T-helper 17 cell (primary cell): ENCODE measurements at places on chromosomes 3 and 15.
A peak's percentile ranks its signal among the peaks of the same experiment; 100 is the strongest.

DNA sequence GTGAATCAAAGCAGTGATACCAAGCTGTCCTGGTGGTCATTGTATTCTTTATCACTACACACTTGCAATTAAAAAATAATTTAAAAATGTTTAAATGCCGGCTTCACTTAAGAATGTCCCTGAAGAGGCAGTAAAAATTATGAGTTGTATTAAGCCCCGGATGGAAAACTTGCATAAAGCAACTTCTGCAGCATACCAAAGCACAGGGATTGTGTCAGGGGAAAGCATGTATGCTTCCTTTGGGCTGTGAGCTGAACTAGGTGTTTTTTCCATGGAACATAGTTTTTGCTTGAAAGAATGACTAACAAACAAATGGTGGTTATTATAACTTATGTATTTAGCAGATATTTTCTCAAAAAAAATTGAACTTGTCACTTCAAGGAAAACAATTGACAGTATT lies 143.1 kb downstream of the ARNT2 start:
- peaks cover 2% of the 10 kb centered on the region for H3K36me3 ChIP-seq
- H3K27me3 ChIP-seq, result peaks cover 29% of the 10 kb centered on the region
- no peaks in the 10 kb centered on the region for H3K4me1 ChIP-seq
- no peak overlapping the region for H3K4me3 ChIP-seq

GRCh38 chr3:16849795-16850194 lies 35.0 kb upstream of the PLCL2 start:
- H3K36me3 ChIP-seq, result peaks cover 3% of the 10 kb centered on the region
- peak overlapping the region; percentile 94 for H3K27ac ChIP-seq
- H3K27me3 ChIP-seq, result no peaks in the 10 kb centered on the region
- no peak for DNase-seq
- H3K4me3 ChIP-seq, result peak overlapping the region; percentile 67

DNA sequence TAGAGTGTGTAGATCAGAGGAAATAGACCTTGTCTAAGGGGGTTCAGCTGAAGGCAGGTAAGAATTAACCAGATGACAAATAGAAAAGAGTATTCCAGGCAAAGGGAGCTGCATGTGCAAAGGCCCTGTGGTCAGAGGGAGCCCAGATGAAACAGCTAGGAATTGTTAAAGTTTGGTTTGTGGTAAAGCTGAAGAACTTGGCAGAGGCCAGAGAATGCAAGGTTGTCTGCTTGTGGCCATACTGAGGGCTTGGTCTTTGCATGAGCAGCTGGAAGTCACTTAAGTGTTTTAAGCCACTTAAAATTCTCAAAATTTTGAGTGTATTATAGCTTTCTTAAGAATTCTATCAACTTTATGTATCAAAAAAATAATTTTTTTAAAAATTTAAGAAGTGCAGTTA lies 116.5 kb downstream of the NEK10 start:
- H3K36me3 ChIP-seq, result no peaks in the 10 kb centered on the region
- peaks cover 2% of the 10 kb centered on the region for H3K4me1 ChIP-seq
- H3K4me3 ChIP-seq, result no peak overlapping the region
- no peak for DNase-seq
- peaks cover 6% of the 10 kb centered on the region for H3K27me3 ChIP-seq

DNA sequence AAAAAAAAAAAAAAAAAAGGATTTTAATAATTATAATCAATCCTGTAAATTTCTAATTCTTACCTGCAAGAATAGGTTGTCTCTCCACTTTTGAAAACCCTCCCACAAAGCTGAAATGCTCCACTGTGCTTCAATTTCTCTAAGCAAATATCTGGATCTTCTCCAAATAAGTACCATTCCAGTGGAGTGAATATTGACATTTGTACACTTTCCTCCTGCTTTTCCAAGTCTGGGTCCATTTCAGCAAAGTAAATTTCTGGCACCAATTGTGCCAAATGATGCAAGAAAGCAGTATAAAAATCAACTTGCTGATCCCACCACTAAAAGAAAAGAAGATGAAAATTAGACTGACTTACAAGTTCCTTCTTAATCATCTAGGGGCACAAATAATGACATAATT lies 19.9 kb downstream of the UBR1 start:
- no peak overlapping the region for H3K4me3 ChIP-seq
- no peaks in the 10 kb centered on the region for H3K27me3 ChIP-seq
- peaks cover 16% of the 10 kb centered on the region for H3K4me1 ChIP-seq
- DNase-seq, result no peak

DNA sequence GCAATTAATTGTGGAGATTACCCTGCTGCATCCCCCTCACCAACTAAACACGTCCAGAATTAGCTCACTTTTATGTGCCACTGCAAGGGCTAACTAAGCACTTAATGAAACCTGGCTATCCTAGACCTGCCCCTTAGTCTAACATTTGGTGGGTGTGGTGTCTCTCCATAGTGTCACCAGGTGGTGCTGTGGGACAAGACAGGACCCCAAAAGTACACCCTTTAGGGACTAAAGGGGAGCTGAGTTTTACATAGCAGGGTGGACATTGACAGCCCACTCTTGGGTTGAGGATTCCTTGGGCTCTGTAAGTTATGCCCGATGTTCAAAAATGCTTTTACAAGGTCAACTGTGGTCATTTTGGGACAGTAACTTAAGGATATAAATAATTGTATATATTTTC lies 5.7 kb downstream of the DUT start:
- H3K27ac ChIP-seq, result no peak overlapping the region
- peaks cover 2% of the 10 kb centered on the region for H3K36me3 ChIP-seq
- H3K4me3 ChIP-seq, result no peak overlapping the region
- peaks cover 10% of the 10 kb centered on the region for H3K4me1 ChIP-seq

GRCh38 chr3:179227349-179227748 lies 23.6 kb downstream of the KCNMB3 start:
- H3K36me3 ChIP-seq, result peaks cover 5% of the 10 kb centered on the region
- H3K27me3 ChIP-seq, result no peaks in the 10 kb centered on the region
- H3K4me3 ChIP-seq, result no peak overlapping the region
- no peak for DNase-seq

- no peaks in the 10 kb centered on the region for H3K27me3 ChIP-seq
- DNase-seq, result no peak
- peak overlapping the region; percentile 90 for H3K4me3 ChIP-seq
- peaks cover 10% of the 10 kb centered on the region for H3K36me3 ChIP-seq
- H3K4me1 ChIP-seq, result peaks cover 36% of the 10 kb centered on the region
- H3K27ac ChIP-seq, result peak overlapping the region; percentile 85
These were observed 18.5 kb downstream of the SNUPN start for GRCh38 chr15:75606711-75607699.

- no peaks in the 10 kb centered on the region for H3K36me3 ChIP-seq
- H3K27me3 ChIP-seq, result peaks cover 48% of the 10 kb centered on the region
- H3K27ac ChIP-seq, result no peak overlapping the region
- no peak for DNase-seq
- no peak overlapping the region for H3K4me3 ChIP-seq
These were observed 51.0 kb upstream of the MYZAP start for GRCh38 chr15:57540736-57541135.

GRCh38 chr3:191557322-191557721 lies 96.4 kb downstream of the PYDC2 start:
- H3K27ac ChIP-seq, result no peak overlapping the region
- H3K27me3 ChIP-seq, result no peaks in the 10 kb centered on the region
- H3K4me3 ChIP-seq, result no peak overlapping the region
- no peaks in the 10 kb centered on the region for H3K36me3 ChIP-seq

DNA sequence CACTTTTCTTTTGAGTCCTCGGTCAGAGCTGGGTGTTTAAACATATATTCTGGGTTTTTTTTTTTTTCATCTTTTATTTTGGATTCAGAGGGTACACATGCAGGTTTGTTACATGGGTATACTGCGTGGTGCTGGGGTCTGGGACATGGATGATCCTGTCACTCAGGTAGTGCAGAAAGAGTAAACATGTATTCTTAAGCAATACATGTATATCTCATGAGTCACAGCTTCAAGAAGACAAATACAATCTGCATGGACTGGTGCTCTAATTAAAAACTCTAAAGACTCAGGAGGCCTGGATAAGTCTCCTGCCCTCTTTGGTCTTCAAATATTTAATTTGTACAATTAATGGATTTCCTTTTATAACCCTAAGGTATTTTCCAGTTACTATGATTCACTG lies 50.6 kb upstream of the PHLDB2 start:
- no peak overlapping the region for H3K4me3 ChIP-seq
- H3K27me3 ChIP-seq, result peaks cover 12% of the 10 kb centered on the region
- DNase-seq, result no peak

DNA sequence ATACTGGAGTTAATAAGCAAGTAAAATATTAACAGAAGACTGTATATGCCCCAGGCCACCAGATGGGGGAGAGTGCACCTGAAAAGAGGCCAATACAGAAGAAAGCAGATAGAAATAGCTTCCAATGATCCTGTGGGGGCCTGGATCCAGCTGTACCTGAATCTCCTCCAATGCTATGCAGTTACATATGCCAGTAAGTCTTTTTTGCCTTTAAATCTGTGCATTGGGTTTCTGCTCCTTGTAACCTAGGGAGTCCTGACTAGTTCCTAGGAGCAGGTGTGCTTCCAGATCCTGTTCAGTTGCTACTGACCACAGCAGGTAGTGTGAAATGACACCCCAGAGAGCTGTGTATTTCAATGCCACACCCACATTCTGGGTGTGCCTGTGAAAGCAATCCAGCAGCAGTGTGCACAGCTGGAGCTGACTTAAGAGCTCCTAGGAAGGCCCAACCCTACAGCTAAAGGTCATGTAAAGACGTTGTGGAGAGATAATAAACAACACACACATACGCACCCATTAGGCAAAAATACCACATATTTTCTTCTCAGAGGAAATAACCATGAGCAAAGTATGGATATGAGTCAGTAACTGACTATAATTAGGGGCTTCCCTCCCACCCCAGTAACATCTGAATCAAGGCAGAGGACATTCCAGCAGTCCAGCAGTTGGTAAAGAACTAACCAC lies 62.2 kb upstream of the AKAP13 start:
- peaks cover 4% of the 10 kb centered on the region for H3K36me3 ChIP-seq
- DNase-seq, result no peak
- no peaks in the 10 kb centered on the region for H3K27me3 ChIP-seq
- H3K4me1 ChIP-seq, result peaks cover 26% of the 10 kb centered on the region
- H3K4me3 ChIP-seq, result no peak overlapping the region

DNA sequence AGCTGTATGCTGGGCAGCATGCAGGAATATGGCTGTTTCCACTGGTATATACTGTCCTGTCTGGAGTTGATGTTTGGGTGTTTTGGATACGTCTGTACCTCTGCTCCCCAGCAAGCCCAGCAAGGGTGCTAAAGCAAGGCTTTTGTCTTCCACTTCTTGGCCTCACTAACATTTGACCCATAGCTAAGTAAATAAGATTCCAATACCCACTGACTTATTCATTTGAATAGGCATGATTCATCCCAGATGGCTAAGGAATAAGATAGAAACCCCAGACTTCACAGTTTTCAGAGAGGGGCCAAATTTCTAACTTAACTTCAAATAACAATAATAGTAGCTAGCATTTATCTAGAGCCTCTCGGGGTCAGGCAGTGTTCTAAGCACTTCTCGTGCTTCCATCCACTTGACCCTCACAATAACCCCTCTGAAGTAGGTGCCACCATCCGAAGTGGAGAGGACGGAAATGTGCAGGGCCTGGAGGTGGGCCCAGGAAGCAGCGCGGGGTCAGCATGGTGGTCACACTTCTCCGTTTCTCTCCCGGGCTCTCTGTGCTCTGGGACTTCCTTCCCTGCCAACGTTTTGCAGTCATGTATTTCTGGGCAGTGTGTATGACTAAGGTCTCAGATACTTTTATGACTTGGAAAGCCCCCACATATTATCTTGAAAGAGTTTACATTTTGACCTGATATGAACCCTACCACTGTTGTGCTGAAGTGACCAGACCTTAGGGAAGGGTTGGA lies 39.3 kb downstream of the LRRK1 start:
- H3K4me3 ChIP-seq, result no peak overlapping the region
- DNase-seq, result no peak
- no peaks in the 10 kb centered on the region for H3K36me3 ChIP-seq
- no peaks in the 10 kb centered on the region for H3K4me1 ChIP-seq
- peaks cover 42% of the 10 kb centered on the region for H3K27me3 ChIP-seq
- no peak overlapping the region for H3K27ac ChIP-seq

GRCh38 chr3:102745881-102746280 lies 311.1 kb downstream of the ZPLD1 start:
- DNase-seq, result no peak
- H3K27me3 ChIP-seq, result no peaks in the 10 kb centered on the region
- no peak overlapping the region for H3K4me3 ChIP-seq
- no peaks in the 10 kb centered on the region for H3K36me3 ChIP-seq

DNA sequence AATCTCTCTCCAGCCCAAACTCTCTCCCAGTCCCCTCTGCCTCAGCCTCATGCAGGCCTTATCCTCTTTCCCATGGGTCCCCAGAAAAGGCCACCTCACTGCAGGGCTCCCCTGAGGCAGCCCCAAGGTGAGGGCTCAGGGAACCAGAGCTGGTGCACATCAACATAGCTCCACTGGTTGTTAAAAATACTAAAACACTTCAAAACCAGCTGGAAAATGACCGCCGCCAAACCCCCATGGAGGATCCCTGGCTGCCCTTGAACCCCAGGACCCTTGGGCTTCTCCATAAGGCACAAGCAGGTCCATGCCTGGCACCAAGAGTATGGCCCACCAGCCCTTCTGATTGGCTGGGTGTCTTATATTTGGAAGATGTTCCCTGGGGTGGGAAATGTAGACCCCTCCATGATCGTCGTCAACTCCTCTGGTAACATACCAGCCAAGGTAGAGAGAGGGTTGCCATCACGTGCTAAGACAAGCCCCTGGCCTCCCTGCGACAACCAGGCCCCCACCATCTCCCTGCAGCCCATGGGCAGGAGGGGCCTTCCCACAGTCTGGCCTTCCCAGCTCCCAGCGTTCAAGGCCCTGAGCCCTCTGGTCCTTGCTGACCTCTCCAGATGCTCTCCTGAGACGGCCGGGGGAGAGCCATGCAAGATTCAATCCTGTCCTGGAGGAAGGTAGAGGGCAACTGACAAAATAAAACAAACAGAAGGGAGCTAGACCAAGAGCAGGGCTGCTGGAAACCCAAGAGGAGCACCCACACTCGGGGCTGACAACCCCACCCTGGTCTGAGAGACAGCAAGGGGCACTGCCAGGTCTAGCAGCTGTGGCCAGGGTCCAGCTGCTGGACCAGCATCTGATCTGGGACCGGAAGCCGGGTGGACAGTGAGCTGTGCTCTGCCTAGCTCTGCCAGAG lies 132.1 kb upstream of the PRR20G start:
- peaks cover 7% of the 10 kb centered on the region for H3K4me1 ChIP-seq
- H3K4me3 ChIP-seq, result no peak overlapping the region
